Epithelial cell of esophagus (primary cell): ENCODE measurements at places on chromosomes 16 and 17.

DNA sequence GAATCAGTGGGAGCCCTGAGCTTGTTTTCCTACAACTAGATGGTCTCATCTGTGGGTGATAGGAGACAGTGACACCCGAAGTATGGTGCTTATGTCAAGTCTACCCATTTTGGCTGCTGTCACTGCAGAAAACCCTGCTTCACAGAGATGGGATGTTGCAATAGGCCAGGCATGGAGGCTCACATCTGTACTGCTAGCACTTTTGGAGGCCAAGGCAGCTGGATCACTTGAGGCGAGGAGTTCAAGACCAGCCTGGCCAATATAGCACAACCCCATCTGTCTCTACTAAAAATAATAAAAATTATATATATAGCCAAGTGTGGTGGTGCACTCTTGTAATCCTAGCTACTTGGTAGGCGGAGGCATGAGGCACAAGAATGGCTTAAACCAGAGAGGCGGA, 2.3 kb upstream of the HERPUD1 start:
- no peak for DNase-seq

GRCh38 chr17:17635126-17635525, 43.6 kb upstream of the PEMT start:
- DNase-seq = no peak

- no peak for DNase-seq
These were observed 16.4 kb downstream of the ITGAL start for GRCh38 chr16:30488764-30489605.

GRCh38 chr16:5560084-5560483, 462.5 kb upstream of the EEF2KMT start:
- no peak for DNase-seq

DNA sequence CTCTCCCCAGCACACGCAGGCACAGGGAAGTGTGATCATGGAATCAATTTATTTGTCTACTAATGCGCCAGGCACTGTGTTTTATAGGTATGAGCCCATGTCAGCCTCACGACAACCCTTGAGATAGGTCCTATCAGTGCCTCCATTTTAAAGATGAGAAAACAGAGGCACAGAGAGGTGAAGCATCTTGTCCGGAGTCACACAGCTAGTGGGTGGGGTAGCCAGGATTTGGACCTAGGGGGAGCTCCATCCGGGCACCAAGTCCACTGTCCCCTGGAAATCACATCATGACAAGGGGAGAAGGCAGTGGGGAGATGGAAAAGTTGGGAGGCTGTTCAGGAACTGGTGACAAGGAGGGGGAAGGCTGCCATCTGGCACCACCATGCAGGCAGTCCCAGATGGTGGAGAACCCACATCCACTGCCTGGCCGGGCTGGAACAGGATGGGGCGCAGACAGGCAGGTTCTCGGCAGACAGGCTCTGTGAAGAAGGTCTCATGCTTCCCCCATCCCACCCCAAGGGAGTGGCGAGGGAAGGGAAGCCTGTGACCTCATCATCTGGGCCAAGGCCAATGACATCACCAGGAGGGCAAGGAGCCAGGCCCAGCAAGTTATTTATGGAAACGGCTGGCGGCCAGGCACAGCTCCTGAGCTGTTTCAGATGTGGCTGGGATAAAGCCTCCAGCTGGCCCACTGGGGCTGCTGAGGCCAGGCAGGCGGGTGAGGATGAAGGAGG, 126.0 kb upstream of the SDK2 start:
- DNase-seq = peak; percentile 44
